ENCODE measurements at places on chromosomes 11 and 22. TPM values are rescaled to one million over a fixed set of nuclear protein-coding genes. Genes with fewer than 3 reads are reported as not detected.

ACRV1 gene
- total RNA-seq: not detected

- DNase-seq: no peak
- H3K36me3 ChIP-seq: no peaks in the 10 kb centered on the region
- H3K4me1 ChIP-seq: peaks cover 95% of the 10 kb centered on the region
- H3K27ac ChIP-seq: peak overlapping the region; percentile 98
- H3K4me3 ChIP-seq: peak overlapping the region; percentile 23
Measured at GRCh38 chr11:12693094-12693478, 18.9 kb downstream of the TEAD1 start.

DNA sequence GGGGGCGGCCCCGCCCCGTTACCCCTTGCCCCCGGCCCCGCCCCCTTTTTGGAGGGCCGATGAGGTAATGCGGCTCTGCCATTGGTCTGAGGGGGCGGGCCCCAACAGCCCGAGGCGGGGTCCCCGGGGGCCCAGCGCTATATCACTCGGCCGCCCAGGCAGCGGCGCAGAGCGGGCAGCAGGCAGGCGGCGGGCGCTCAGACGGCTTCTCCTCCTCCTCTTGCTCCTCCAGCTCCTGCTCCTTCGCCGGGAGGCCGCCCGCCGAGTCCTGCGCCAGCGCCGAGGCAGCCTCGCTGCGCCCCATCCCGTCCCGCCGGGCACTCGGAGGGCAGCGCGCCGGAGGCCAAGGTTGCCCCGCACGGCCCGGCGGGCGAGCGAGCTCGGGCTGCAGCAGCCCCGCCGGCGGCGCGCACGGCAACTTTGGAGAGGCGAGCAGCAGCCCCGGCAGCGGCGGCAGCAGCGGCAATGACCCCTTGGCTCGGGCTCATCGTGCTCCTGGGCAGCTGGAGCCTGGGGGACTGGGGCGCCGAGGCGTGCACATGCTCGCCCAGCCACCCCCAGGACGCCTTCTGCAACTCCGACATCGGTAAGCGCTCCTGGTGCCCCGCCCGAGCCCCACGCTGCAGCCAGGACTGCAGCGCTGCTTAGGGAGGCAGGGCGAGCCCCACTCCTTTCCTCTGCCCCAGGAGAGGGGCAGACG is at the start of gene TIMP3:
Gene TIMP3 (plus strand): TSS at position 169 of the 700 bp plus-strand sequence. CDS start 297 bp downstream, at position 466.
- H3K36me3 ChIP-seq: no peaks in the 10 kb centered on the region
- H3K27ac ChIP-seq: peak within 1 kb of the TSS; percentile 60
- H3K27me3 ChIP-seq: no peaks in the 10 kb centered on the region
- DNase-seq: peak; percentile 82

DNA sequence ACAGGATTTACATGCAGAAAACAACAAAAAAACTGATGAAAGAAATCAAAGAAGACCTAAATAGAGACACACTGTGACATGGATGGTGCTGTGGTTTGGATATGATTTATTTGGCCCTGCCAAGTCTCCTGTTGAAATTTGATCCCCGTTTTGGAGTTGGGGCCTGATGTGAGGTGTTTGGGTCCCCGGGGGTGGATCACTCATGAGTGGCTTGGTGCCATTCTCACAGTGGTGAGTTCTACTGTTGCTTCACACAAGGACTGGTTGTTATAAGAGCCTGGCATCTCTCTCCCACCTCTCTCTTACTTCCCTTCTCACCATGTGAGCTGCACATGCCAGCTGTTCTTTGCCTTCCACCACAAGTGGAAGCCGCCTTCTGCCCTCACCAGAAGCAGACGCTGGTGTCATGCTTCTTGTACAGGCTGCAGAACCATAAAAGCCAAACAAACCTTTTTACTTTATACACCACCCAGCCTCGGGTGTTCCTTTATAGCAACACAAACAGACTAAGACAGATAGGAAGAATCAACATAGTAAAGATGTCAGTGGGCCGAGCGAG is 7.8 kb upstream of the RTL6 start:
- no peak for DNase-seq
- no peaks in the 10 kb centered on the region for H3K36me3 ChIP-seq
- peaks cover 56% of the 10 kb centered on the region for H3K27me3 ChIP-seq
- no peak overlapping the region for H3K4me3 ChIP-seq
- H3K4me1 ChIP-seq: no peaks in the 10 kb centered on the region

DNA sequence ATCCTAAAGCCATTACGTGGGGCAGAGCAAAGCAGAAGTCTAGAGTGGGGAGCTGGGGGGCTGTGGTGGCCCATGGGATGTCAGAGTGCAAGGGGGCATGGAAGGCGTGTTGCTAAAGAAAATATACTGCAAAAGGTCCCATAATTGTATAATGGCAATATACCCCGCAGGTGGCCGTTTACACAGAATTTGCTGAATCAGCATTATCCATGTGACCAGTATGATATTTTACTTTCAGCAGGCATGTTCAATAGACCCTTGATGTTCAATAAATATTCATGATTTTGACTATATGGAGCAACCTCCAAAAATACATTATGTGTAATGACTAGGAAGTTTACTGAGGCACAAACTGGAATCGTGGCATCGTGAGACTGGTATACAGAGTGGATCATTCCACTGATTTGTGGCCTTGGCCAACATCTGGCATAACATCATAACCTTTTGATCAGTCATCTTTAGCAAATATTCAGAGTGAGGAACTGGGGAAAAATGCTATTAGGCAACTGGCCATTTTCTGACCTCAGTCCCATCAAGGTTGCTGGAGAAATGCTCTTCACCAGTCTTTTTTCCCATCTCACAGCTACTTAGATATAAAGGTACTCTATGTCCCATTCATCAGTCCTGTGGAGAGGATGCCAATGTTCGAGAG is 29.3 kb upstream of the PPP2R1B start:
- peaks cover 35% of the 10 kb centered on the region for H3K36me3 ChIP-seq
- no peak overlapping the region for H3K27ac ChIP-seq
- H3K27me3 ChIP-seq: no peaks in the 10 kb centered on the region
- H3K4me1 ChIP-seq: peaks cover 14% of the 10 kb centered on the region
- H3K4me3 ChIP-seq: no peak overlapping the region

All from mesothelial cell of epicardium (in vitro differentiated cells).